ENCODE measurements at places on chromosomes 2 and 18. TPM values are rescaled to one million over a fixed set of nuclear protein-coding genes. Genes with fewer than 3 reads are reported as not detected.

DNA sequence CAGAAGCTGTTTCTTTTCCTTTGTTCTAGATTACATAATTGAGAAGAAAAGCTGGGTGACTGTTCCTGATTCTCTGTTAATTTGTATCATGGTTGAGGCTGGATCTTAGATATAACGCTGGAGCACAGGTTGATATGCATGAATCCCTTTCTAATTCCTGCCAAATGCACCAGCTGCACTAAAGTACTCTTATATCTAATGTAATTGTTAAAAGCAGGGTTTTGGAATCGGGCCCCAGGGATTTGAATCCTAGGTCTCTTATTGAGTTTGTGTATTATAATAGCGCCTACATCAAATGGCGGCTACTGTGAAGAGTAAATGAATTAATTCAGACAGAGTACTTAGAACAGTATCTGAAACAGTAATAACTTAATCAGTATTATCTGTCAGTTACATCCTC, 80.4 kb downstream of the MC4R start:
- no peak for DNase-seq

CHRND gene
- total RNA-seq, result not detected

TMEM182 gene
- 1.4 TPM for total RNA-seq

PLA2R1 gene
- total RNA-seq, result 19.9 TPM

EPHA4 gene
- 12.7 TPM for total RNA-seq

DNA sequence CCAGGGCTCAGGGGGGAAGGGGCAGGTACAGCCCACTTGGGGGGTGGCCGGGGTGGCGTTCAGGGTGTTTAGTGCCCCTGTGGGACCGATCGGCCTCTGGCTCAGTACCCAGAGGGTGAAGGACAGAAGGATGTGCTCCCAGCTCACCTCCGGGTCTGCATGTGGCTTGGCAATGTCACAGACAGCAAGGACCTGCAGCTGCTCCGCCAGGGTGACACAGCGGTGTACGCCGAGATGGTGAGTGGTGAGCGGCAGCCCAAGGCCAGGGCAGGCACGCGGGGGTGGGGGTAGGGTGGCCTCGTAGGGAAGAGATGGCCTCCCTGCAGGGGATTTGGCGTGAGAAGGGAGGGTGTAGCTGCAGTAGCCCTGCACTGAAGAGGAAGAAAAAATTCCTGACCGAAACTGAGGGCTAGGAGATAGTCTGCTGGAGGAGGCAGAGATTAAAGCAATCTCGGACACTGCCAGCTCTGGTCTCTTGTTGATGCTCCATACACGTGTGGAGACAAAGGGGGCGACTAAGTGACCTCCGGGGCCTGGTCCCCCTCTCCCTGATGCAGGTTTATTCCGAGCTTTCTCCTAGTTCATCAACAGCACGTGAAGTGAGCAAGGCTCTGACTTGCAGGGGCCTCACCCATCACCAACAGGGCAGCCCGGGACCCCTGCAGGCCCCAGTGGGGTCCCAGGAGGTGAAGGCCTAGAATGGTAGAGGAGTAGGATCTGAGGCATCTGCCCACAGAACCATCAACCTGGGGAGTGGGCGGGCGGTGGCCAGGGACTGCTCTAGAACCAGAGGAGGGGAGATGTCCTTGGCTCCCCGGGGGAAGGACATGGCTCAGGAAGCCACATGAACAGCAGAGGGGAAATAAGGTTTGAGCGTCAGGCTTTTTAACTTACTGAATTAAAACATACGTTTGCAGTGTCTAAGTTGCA, 45.4 kb downstream of the FER1L5 start:
- no peak for DNase-seq

All from osteoblast (primary cell).